ENCODE measurements at places on chromosomes 11 and 22.

DNA sequence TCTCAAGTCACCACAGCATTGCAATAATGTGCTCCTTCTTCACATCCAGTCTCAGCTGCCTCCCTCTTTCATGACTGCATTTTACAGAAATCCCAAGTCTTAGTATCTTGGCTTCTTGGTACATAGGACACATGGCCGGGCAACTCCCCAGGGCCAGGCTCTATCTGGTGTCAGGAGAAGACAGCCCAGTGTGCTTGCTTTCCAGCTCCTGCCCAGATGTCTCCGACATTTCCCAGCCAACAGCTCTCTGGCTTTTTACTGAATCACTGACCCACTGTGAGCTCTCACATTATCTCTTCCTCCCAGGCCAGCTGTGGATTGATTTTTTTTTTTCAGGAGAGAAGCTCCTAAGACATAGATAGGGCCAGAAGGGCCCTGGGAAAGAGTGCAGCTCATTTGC lies 346.0 kb upstream of the C11orf87 start:
- DNase-seq = no peak

DNA sequence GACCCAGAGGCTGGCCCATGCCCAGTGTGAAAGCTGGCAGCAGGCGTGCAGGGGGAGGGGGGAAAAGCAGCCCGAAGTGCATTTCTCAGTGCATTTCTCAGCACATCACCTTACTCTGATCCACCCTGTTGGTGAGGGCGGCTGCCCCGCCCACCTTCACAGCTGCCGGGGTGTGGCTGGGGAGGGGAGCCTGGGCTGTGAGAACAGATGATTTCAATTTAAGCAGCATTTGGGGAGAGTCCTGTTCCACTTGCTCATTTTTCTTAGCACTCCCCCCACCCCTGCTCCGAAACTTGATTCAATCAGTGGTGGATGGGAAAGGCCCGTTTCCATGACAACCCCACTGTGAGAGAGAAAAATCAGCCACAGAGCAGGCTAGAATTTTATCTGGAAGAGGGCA lies 84.8 kb downstream of the SNX19 start:
- no peak for DNase-seq

DNA sequence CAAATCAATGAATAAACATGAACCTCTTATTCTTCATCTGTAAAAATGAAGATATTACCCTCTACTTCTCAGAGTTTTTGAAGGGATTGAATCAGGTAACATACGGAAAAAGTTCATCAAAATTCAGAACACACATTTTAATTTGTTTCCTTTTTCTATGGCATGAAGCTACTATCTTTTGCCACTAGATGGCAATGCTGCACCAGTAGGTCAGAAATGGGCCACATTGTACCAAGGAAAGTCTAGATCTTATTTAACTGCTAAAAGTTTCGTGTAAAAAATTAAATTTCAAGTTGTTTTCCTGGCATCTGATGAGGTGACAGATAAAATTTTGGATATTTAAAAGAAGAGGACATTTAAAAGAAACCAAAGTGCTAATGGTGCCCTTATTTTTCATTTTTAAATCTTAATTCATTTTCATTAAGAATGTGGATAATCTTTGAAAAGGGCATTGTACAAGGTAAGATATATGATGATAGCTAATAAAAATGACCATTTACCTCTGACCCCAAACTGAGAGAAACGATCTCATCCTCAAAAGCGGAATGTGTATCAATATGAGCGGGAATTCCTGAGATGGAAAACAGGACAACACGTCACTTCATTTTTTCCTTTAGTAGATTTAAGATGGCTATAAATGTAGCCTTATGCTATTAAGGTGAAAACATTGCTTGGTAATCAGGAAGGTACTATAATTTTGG lies 16.1 kb downstream of the ALKBH8 start:
- DNase-seq = no peak

- DNase-seq = no peak
These were observed 58.3 kb upstream of the CYP2D6 start for GRCh38 chr22:42188808-42189447.

- no peak for DNase-seq
These were observed 29.0 kb downstream of the TMEM225 start for GRCh38 chr11:123856444-123856843.

GRCh38 chr11:34850334-34850733 lies 65.8 kb downstream of the APIP start:
- no peak for DNase-seq

GRCh38 chr11:122769126-122769780 lies 69.0 kb upstream of the CRTAM start:
- DNase-seq = no peak

- no peak for DNase-seq
These were observed 13.1 kb upstream of the SLC16A8 start for GRCh38 chr22:38097058-38097457.

- no peak for DNase-seq
These were observed 90.5 kb downstream of the BRD1 start for GRCh38 chr22:49737101-49737551.

DNA sequence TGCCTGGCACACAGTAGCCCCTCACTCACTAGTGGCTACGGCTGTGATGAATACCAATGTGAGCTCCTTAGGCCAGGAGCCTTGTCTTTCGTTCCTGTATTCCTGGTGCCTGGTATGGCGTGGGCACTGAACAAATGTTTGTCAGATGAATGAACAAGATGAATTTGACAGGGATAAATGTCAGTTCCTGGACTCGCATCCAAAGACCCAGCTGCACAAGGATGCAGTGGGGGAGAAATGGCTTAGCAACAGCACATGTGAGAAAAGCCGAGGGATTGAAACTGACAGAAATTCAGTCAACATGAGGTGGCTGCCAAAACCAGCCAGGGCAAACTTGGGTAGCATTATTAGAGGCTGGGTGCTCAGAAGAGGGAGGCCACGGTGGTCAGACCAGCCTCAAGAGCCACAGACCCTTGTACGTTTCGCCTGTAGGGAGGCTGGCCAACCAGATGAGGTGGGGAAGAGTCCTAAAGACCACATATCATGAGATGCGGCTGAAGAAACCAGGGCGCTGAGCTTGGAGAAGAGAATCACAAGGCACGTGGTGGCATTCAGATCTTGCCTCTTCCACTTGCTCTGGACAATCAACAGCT lies 7.7 kb upstream of the SLC22A8 start:
- no peak for DNase-seq

GRCh38 chr22:28904211-28904896 lies 21.0 kb downstream of the ZNRF3 start:
- no peak for DNase-seq

DNA sequence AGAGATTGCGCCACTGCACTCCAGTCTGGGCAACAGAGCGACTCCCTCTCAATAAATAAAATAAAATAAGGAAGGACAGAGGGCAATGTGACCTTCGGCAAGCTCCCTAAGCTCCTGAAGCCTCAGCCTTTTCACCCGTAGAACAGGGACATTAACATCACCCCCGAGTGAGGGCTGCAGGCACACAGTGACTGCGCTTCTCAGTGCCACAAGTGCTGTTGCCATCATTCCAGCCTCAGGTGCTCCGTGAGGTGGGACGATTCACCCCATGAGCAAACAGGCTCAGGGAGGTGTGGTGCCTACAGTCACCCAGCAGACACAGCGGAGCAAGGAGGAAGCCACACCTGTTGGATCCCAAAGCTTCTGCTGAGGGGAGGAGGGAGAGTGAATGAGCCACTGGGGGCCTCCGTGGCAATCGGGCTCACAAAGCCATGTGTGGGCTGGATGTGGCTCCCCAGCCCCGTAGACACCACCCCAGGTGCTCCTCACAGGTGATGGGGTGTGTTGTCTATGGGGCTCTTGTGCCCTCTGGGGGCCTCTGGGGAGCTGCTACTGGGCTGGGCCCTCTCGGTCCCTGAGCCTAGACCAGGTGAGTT lies 9.1 kb upstream of the TCF20 start:
- no peak for DNase-seq

DNA sequence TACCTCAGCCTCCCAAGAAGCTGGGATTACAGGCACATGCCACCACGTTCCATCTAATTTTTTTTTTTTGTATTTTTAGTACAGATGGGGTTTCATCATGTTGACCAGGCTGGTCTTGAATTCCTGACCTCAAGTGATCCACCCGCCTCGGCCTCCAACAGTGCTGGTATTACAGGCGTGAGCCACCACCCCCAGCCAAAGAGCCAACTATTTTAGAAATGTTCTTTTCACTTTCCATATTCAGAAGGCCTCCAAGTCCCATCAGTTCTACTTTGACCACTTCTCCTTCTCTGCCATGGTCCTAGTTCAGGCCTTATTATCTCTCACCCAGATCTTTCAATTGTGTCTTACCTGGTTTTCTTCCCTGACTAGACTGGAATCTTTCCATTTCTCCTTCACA lies 48.2 kb downstream of the CCDC83 start:
- no peak for DNase-seq

GRCh38 chr11:95262994-95263765 lies 32.2 kb upstream of the SESN3 start:
- no peak for DNase-seq

DNA sequence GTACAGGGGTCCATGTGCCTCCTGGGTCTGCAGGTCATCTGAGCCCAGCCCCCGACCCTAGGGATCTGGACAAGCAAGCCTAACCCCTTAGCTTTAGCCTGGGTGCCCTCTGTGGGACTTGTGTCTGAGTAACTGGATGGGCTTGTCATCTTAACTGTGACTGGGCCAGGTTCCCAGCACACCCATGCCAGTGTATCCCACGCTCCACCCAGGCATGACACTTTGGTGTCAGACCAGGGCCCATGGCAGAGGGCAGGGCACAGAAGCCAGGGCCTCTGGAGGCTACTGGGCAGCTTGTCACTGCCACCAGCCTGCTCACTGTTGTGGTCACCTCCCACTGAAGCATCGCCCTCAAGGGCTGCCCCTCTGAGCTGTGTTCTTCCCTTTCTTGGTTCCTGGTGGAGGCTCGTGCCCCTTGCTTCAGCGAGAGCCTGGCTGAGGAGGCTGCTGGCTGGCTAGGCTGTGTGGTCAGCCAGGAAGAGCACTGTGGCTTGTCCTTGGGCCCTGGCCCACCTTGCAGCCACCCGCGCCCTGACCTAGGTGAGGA lies 80.8 kb downstream of the ST3GAL4 start:
- no peak for DNase-seq

GRCh38 chr11:123057661-123058305 lies 4.2 kb downstream of the HSPA8 start:
- no peak for DNase-seq

DNA sequence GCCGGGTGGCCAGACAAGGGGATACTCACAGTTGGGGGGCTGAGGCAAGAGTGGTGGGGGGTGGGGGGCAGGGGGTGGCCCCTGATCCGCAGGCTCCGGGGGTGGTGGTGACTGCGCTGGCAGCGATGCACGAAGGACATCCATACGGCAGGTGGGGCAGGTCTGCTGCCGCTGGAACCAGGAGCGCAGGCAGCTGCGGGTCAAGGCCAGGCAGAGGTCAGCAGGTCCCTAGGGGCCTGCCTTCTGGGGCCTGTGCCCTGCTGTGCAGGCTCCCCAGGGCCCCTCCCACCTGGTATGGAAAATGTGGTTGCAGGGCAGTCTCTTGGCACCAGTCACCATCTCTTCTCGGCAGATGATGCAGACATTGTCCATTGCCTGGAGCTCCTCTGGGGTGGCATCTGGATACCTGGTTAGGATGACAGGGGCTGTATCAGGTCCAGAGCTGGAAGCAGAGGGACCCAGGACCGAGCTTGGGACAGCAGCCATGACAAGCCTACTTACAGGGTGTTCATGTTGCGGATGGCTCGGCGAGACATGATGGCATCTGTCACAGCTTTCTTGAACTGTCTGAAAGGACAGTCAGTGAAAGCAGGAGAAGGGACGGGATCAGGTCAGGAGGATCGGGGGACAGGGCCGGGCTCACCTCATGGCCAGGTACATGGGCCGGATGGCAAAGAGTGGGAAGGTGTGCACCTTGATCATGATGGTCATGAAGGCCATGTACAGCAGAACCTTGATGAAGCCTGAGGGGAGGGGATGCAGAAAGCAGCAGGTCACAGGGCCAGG lies 3.5 kb downstream of the SYVN1 start:
- no peak for DNase-seq

- no peak for DNase-seq
These were observed 39.1 kb downstream of the EXT2 start for GRCh38 chr11:44134625-44135024.

DNA sequence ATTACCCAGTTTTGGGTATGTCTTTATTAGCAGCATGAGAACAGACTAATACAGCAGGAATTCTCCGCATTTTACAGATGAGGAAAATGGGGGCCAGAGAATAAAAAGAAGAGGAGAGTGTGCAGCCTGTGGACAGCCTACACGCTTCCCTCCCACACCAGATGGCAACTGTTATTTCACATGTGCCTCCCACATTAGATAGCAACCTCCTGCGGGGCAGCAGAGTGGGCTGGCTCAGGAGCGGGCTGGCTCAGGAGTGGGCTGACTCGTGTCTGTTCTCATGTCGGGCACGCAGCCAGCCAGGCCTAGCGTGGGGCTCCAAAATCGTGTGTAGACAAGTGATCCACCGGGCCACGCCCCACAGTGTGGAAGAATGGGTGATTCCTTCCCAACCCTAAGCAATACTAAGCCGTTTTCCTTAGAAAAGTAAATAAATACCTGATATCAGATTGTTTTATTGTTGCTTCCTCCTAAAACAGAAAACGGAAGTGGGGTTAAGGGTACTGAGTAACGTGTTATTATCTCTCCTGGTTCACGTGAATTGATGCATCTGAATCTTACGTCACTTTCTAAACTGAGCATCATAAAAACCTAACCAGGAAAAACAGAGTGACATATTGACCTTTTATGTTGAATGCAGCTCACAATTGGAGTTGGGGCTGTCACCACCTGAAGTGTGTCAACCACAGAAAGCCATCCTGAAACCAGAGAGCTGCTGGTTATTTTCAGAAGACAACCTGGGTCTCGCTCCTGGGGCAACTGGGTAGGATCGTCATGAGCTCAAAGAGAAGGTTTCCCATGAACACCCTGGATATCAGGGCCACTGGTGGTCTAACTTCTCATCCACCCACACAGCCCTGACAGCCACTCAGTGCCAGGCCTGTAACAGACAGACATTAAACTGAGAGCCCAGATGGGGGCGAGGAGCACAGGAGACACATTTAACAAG lies 3.3 kb downstream of the TTLL1 start:
- DNase-seq = no peak

DNA sequence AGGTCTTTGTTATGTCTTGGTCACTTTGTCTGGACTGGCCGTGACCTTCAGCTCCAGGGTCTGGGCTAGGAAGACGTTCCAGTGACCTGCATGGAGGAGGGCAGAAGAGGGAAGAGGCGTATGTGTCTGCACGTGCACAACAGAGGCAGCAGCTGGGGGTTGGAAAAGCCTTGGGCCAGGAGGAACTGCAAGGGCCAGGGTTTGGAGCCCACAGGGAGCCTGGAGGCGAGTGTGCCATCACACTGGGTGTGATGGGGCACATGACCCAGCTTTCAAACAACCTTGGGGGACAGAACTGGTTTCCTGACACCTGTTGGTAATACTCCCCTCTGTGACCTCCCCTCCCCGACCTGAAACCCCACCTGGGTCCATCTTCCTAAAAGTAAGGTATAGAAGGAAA lies 34.7 kb downstream of the CHRDL2 start:
- no peak for DNase-seq

Data from activated CD8-positive, alpha-beta memory T cell treated with anti-CD3 and anti-CD28 coated beads for 1 hour (primary cell).